ENCODE measurements at places on chromosomes 6 and 20. TPM values are rescaled to one million over a fixed set of nuclear protein-coding genes. Genes with fewer than 3 reads are reported as not detected.
A peak's percentile ranks its signal among the peaks of the same experiment; 100 is the strongest.

The FAM110A gene
- total RNA-seq: 8.6 TPM

The JPH2 gene
- total RNA-seq: 9.2 TPM

The SYCP2 gene
- 1.9 TPM for total RNA-seq

The SEMG1 gene
- total RNA-seq: not detected

The OARD1 gene
- 27.0 TPM for total RNA-seq

The TMEM244 gene
- total RNA-seq: not detected

The PSORS1C2 gene
- not detected for total RNA-seq

The TGM2 gene
- total RNA-seq: 194 TPM

The APOM gene
- total RNA-seq: 2.5 TPM

The GPR6 gene
- not detected for total RNA-seq

The PTCRA gene
- total RNA-seq: 0.37 TPM

The SLC2A10 gene
- 20.6 TPM for total RNA-seq

The F13A1 gene
- 69.9 TPM for total RNA-seq

The DEFB119 gene
- total RNA-seq: not detected

The TINAG gene
- total RNA-seq: not detected

The BPIFB2 gene
- 2.3 TPM for total RNA-seq

The DAAM2 gene
- 30.3 TPM for total RNA-seq

- DNase-seq: peak; percentile 4
Observed at GRCh38 chr20:55004044-55004443, 528.7 kb downstream of the DOK5 start.

GRCh38 chr20:48285656-48286055 lies 500.4 kb upstream of the SULF2 start:
- DNase-seq: no peak

- DNase-seq: no peak
Observed at GRCh38 chr6:45643126-45643525, 265.4 kb upstream of the SUPT3H start.

- no peak for DNase-seq
Observed at GRCh38 chr6:18034798-18035202, 47.4 kb upstream of the KIF13A start.

DNA sequence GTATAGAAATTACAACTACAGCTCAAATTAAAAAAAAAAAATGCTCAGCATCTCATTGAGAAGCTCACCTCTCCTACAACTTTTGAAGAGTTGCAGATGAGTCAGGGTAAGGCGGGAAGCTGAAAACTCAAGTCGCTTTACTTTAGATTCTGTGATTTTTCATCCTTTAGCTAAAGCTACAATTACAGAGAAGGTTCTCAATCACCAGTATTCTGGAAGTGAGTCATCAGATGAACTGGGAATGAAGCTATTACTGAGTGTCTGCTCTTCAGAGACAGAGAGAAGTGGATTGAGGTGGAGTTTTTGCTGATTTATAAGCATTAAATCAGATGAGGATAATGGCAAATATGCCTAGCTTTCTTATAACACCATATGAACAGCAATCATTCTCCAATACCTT lies 91.9 kb downstream of the TFAP2A start:
- DNase-seq: no peak

DNA sequence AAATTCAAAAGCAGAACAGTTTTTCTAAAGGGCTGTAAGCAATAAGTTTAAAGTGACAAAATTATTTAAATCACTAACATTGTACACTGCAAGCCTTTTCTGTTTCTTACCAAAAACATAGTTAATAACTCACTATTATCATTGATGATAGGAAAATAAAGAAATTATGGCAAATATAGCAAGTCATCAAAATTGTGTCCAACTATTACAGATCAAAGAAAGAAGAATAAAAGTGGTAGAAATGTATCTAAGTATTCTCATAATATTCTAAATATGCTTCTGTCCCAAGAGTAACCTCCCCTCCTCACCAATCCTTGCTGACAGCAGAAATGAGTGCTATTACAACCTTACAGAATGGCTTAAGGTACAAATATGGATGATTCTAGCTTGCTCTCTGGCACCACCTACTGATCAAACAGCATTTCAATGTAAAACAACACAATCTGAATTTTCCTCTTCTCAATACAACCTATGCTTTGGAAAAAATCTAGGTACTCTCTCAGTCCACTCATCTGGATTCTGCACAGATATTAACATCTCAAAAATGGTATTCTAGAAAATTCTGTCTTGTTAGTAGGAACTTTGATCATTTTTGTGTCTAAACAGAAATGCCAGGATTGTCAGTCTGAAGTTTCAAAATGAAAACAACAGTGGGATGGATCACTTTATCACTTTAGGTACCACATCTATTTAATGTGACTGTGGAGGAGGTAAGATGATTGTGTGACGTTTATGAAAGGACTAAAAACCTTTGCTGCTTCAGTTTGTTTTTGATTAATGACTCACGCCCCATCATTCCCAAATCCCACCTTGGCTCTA lies 40.9 kb downstream of the ZFP64 start:
- DNase-seq: no peak

DNA sequence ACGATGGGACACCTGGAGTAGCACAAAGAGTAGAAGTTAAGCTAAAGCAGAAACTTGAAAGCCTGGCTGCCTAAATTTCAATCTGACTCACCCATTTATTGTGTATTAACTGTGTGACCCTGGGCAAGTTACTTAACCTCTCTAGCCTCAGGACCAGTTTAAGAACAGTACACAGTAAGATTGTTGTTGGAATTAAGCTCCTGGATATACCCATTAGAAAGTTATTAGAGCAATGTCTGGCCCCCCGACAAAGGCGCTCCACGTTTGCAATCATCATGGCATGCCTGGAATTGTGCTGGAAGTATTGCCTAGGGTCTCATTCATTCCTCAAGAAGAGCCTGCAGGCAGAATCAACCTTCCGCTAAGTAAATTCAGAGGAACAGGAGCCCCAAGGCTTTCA lies 1.4 kb downstream of the SDC4 start:
- no peak for DNase-seq

GRCh38 chr20:63087872-63088680 lies 81.3 kb upstream of the BHLHE23 start:
- DNase-seq: no peak

- no peak for DNase-seq
Observed at GRCh38 chr6:133856911-133857310, 32.0 kb upstream of the TCF21 start.

GRCh38 chr20:51752343-51752951 lies 15.7 kb downstream of the ATP9A start:
- peak; percentile 68 for DNase-seq

- peak; percentile 96 for DNase-seq
Observed at GRCh38 chr20:63740627-63741353, 1.2 kb downstream of the SLC2A4RG start.

DNA sequence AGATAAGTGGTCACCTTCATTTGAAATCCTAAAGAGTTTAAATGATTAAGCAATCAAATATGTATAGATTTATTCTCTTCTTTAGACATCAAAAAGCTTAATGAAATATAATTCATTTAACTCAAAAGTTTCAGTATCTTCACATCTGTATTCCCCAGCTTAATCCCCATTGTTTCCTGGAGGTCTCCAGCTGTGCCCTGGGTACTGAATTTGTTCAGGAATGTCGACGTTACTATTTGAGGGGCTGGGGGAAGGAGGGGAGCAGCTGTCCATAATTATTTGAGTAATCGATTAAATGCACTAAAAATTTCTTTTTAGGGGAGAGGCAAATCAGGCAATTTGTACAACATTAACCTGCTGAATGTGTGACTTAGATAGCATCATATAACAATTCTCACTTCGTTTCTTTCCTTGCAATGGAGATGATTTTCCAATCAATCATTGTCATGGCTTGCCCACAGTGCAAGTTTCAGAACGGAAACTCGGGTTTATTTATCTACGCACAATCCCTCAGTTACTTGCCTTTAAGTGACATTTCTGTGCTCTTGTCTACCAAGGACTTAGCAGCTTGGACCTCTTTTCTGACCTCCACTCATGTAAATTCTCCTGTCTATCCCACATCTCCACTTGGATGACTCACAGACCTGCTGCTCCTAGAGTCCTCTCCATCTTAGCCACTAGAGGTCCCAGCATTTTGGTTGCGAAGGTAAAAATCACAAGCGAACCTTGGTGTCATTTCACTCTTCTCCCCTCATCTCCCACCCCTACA lies 3.9 kb downstream of the DOK5 start:
- DNase-seq: no peak

DNA sequence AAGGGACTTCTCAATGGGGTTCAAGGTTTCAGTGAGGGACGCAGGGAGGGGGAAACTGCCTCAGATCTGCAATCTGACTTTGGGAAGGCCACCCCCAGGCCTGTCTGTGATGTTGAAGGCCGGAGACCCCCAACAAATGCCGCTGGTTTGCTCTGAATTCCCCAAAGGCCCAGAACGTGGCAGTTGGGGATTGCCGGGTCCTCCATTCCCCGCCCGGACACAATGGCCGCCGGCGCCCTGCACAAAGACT lies 326 bp upstream of the BCL2L1 start:
- no peak for DNase-seq

GRCh38 chr6:50899306-50899870 lies 80.7 kb downstream of the TFAP2B start:
- no peak for DNase-seq

DNA sequence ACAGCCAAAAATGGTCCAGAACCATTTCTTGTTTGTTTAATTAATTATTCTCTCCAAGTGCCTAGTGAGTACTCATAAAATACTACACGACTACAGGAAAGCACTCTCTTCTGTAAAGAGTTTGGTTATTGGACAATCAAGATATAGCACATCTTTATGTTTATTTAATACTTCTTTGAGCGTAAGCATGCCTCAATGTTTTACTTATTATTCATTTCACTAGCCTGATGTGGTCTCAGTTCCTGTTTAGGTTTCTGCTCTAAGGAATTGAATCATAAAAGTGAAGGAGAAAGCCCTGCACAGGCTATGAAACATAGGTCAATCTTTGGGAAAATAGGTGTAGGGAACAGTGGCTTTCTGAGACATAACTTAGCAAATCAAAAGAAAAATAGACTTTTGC lies 45.9 kb upstream of the AIG1 start:
- no peak for DNase-seq

DNA sequence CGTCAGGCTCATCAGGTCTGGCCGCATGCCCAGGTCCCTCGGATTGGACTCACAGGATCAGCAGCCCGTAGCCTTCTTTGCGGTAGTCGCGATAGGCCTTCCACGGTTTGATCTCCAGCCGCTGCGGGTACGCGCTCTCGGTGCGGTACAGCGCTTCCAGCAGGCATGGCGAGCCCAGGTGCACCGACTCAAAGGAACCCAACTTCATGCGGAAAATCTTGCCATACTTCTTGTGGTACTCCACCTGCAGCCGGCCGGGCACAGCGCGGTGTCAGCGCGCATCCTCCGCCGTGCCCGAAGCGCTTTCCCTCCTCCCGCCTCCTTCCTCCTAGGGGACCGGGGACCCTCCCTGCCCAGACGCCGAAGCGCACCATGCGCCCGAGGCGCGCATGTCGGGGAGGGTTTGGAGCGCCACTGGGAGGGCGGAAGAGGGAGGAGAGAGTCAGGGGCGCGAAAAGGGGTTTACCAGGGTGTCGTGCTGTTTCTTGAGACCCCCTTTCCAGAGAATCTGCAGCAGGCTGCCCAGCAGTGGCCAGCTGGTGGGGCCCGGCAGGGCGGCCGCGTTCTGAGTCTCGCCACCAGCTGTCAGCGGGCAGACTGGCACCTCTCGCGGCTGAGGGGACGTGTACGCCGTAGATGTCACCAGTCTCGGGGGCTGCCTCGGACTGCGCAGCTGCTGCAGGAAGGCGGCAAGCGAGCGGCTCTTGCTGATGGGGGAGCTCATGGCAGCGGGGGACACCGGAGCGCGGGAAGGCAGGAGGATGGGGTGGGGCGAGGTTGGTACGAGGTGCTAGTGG lies 732 bp downstream of the CYP24A1 start:
- DNase-seq: no peak

DNA sequence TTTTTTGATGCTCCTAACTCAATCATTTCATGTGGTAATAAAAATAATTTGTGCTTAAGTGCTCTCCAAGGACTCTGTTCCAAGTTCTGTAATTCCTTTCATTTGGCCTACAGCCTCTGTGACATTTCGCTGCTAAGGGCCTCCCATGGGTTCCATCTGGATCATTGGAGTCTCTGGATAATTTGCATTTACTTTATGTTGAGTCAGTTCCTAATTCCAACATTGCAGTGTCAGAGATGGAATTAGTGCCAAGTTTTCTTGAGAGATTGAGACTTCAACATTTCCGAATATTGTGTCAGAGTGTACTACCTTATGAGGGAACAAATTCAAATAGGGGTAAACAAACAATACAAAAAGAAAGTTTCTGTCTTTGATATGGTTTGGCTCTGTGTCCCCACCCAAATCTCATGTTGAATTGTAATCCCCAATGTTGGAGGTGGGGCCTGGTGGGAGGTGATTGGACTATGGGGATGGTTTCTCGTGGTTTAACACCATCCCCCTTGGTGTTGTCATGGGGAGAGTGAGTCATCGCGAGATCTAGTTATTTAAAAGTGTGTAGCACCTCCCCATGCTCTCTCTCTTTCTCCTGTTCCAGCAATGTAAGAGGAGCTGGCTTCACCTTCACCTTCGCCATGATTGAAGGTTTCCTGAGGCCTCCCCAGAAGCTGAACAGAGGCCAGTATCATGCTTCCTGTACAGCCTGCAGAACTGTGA lies 244.1 kb upstream of the TBX18 start:
- DNase-seq: peak; percentile 33

GRCh38 chr20:3430376-3431069 lies 23.1 kb upstream of the DNAAF9 start:
- DNase-seq: peak; percentile 10

DNA sequence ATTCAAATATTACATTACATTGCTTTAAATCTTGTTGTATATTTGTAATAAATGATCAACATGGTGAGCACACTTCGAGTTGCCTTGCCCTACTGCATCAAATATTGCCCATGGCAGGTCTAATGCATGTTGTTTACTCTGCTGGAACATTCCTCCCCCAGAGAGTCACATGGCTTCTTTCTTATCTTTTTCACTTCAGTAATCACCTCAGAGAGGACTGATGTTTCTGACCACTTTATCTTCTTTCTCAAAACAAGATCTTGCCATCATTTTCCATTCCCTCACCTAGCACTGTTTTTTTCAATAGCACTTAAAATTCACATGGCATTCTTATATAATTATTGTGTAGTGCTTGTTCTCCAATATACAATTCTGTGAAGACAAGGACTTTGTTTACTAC lies 243.5 kb upstream of the THEMIS start:
- DNase-seq: no peak

- DNase-seq: no peak
Observed at GRCh38 chr6:163991321-163991720, 576.8 kb downstream of the QKI start.

DNA sequence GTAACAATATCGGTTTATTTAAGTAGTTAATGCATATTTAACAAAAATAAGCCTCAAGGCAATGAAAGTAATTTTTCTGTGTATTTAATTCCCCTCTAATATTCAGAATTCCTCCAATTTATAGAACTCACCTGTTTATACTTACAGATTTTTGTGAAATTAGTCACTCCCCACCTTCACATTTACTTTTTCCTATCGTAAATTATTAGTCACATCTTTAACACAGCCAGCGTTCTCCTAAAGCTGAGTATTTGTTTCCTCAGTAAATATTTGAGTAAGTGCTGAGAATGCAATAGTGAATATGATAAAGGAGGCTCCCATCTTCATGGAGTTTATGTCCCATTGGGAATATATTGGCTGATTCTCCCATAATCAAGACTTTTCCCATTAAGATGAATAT lies 88.0 kb downstream of the SYCP2 start:
- no peak for DNase-seq

Measured in lung (tissue), 17 donors.